ENCODE measurements at places on chromosomes 5 and 9.

DNA sequence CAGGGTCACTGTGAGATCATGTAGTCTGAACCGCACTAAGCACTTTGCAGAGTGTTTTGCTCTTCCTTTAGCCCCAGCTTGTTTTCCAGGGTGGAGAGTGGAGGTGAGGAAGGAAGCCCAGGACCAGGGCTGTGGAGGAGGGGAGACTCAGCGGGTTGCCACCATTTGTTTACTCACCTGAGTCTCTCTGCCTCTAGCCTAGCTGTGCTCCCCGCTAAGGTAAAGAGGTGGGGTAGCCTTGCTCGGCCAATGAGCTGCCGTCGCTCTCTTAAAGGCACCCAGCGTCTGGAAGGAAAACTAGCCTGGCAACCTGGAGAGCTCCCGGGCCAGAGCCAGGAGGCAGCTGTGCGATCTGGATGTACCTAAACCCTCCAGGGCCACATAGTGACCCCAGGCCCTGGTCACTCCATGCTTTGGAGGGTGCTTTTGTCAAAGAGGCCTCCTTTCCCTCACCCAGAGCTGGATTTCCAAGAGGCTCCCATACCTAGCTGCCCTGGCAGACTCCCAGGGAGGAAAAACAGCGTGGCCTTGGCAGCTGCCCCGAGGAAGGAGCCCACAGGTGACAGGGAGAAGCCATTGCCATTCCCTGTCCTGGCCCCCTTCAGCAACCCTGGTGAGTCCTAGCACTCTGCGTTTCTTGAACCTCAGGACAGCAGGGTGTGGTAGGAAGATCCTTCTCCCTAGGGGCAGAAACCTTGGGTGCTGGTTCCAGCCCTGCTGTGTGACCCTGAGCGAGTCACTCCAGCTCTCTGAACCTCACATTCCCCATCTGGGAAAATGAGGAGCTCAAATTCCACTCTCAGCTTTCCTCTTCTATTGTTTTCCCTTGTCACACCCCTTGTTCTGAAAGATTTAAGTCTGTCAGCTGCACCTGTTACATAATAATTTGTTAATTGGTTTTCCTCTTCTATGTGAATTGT, 42.4 kb upstream of the LARP1 start:
- no peak for DNase-seq

DNA sequence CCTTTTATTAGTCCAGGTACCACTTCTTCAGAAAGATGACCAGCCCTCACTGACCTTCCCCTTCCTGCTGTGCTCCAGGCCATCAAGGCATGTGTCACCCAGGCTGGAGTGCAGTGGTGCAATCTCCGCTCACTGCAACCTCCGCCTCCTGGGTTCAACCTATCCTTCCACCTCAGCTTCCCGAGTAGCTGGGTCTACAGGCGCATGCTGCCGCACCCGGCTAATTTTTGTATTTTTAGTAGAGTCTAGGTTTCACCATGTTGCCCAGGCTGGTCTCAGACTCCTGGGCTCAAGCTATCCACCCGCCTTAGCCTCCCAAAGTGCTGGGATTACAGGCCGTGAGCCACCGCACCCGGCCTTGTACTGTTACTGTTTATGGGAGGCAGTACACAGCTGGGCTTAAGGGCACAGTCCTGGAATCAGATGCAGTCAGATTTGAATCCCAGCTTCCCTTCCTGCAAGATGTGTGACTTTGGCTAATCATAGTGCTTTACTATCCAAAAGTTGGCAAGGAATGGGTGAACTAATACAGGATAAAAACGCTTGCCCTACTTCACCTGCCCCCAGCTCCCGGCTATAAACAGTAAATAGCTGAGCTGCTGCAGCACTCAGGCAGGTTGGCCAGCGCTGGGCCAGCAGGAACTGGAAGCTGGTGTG, 483 bp upstream of the EIF4EBP3 start:
- no peak for DNase-seq

DNA sequence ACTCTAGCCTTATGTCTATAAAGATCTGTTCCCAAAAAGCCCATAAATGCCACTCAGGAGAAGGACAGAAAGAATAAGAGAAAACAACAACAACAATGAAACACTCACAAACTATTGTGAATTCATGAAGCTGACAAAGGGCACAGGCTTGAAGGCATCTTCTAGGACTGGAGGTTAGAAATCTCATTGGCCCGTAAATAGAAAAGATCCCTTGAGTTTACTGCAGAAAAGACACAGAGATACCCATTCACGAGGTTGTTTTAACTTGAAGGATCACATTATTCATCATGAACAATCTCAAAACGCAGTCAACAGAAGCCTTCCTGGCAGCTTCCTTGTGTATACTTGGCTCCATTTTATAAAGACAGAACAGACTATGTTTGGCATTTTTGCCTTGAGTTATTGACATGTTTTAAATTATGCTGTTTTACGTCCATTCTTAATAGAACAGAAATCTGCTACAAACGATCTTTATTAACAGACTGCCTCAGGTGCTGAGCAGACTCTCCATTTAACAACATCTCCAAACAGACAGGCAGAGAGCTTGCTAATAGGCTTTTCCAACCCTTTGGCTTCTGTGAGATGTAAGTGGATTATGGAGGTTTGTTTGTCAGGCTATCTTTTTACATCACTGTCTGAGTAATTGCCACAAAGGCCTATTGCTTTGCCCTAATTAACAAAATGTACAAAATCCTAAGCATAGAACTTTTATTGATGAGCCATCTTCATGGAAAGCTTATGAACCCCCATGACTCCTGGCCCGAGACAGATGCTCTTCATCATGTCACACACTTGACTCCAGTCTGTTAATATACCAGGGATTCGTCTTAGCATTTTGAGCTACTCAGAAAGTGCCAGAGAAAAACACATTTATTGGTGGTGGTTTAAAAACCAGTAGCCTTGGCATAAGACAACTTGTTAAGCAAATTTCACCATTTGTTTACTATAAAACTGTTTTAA, 735.3 kb upstream of the ZNF608 start:
- DNase-seq: no peak

- DNase-seq: no peak
These were observed 889.1 kb downstream of the TAF11L14 start for GRCh38 chr5:18523380-18523779.

- DNase-seq: no peak
These were observed 153.5 kb upstream of the IRX2 start for GRCh38 chr5:2904956-2905355.

GRCh38 chr5:150070821-150071220, 15.5 kb downstream of the CSF1R start:
- no peak for DNase-seq

- DNase-seq: no peak
These were observed 37.3 kb downstream of the STK10 start for GRCh38 chr5:172150514-172151425.

DNA sequence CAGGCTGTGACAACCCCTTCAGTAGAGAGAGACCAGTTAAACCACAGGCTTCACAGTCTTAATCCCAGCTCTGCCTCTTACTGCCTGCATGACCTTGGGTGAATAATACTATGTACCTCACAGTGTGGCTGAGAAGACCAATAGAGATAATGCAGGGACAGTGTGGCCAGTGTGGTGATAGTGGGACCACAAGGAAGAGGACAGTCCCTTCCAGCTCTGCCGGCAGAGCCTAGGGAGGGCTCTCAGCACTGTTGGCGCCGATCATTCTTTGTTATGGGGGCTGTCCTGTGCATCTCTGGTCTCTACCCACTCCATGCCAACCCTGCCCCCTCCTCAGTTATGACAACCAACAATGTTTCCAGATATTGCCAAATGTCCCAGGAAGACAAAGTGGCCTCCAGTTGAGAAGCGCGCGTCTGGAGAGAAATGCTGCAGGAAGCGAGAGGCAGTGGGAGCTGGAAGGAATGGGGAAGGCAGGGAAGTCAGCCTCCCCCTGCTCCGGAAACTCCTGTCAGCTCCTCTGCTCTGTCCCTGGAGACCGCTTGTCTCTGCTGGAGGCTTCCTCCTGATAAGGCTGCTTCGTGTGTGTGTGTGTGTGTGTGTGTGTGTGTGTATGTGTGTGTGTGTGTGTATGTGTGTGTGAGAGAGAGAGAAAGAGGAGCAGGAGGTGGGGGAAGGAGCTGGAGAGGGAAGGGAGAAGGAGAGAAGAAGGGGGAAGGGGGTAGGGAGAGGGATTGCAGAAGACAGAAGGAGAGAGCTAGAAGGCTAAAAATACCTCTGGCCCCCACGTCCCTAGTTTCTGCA, 31.8 kb upstream of the FABP6 start:
- DNase-seq: no peak

DNA sequence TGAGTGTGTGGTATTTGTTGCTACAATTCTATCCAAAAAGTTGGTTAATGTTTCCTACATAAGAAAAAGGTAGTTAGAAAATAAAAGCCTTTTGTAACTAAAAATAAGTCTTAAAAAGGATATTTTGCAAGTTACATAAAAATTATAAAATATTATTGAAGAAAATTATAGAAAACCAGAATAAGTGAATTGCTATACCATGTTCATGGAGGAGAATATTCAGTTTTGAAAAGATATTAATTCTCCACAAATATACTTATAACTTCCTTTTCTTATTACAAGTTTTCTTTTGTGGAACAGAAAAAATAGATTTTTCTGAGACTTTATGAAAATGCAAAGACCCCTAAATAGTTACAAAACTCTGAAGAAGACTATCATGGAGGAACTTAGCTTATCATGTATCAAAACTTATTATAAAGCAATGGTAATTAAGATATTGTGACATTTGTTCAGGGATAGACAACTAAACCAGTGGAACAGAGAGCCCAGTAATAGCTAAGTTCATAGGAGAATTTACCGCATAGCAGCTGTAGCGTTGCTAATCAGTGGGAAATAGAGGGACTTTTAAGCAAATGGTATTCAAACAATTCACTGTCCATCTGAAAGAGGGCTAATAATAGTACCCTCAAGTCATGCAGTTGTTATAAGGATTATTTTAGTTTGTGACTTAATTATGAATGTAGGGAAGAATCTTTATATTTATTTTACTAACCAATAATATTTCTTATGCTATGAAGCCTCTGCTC, 515.2 kb upstream of the ZNF608 start:
- DNase-seq: no peak

DNA sequence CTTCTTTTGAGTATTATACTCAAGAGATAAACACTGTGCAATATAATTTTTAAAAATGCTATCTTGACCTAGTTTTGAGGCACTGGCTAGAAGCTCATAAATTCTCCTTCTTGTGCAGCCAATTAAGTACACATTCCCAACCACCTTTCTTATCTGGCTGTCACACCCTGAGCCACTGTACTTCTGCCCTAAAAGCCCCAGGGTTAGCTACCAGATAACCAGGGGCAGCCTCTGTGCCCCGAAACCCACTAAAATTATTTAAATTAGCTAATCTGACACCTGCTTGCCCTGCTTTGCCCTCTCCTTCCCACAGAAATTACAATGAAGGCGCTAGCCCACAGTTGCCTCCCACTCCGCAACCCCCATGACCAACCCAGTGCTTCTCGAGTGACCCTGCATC, 597.3 kb upstream of the TYRP1 start:
- no peak for DNase-seq

- no peak for DNase-seq
These were observed 236.5 kb downstream of the PBX3 start for GRCh38 chr9:125983681-125984080.

- DNase-seq: no peak
These were observed 1495.6 kb upstream of the CDH6 start for GRCh38 chr5:29697785-29698414.

- DNase-seq: no peak
These were observed 446.0 kb downstream of the MTRR start for GRCh38 chr5:8314965-8315364.

DNA sequence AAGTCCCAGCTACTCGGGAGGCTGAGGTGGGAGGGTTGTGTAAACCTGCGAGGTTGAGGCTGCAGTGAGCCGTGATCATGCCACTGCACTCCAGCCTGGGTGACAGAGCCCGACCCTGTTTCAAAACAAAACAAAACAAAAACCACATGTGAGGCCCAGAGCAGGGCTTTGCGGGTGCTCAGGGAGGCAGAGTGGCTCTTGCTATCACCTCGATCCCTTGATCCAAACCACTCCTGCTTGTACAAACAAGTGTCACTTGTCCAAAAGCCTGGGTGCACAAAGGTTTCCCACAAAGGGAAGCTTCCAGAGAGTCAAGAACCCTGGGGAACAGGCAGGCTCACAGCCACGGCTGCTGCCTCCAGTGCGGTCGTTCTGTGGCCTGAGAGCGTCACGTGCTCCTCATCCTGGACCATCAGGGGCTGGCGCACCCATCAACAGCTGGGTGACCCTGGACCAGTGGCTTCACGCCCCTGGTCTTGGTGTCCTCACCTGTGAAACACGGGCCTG, 162.7 kb downstream of the C9orf50 start:
- no peak for DNase-seq

- no peak for DNase-seq
These were observed 932.9 kb upstream of the DMAC1 start for GRCh38 chr9:8732367-8733075.

DNA sequence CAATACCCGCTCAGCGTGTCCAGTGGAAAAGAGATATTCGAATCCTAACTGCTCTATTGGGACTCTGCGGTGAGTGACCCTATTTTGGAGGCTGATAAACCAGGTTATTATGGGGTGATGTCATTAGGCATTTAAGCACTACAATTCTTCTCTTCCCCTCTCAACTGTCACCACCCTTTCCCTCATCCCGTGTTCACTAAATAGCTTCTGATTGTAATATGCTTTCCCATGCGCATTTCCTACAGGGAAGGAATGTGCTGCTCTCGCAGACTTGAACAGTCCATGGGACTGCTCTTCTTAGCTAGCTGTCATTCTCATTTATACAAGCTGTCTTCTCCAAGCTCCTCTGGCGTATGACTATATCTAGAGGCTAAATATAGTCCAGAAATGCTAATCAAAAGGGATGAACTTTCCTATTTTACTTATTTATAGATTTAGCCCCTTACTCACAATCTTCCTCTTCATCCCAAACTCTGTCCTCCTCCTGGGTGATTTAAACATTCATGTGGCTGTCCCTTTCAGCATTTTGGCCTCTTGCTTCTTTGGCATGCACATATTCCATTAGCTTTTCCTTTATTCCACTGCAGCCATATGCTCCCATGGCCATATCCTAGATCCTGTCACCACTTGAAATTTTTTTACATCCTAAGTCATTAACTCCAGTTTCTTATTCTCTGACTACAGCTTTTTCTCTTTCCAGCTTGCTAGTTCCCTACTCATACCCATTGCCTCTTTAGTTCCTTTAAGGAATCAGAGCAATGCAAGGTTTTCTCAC, 39.6 kb upstream of the CSNK1G3 start:
- no peak for DNase-seq

GRCh38 chr5:89989776-89990175, 419.8 kb downstream of the CETN3 start:
- no peak for DNase-seq

- no peak for DNase-seq
These were observed 3.8 kb upstream of the ZNF782 start for GRCh38 chr9:96858018-96858573.

DNA sequence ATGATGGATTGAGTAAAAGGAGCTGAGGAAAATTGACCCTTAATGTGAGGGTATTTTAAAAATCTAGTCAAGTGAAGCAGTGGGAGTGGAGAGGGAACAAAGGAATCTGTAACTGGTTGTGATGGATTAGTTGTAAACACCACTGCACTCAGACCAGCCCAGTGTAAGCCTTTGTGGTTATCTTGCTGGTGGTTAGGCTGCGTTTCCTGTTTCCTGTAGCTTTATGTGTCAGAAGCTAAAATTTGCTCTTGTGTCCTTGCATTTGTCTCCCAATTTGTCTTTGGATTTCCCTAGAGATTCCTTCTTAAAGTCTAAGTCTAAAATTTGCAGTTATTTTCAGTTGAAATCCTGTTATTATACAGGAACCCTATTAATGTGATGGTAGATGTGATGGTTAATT, 6.3 kb downstream of the IFNA21 start:
- no peak for DNase-seq

Measured in stimulated activated CD8-positive, alpha-beta memory T cell treated with anti-CD3 and anti-CD28 coated beads, Interleukin-2, amount 100 ng/mL, for 48 hours (primary cell).